ENCODE measurements at places on chromosomes 6 and 20.

- DNase-seq = no peak
These were observed 695.0 kb upstream of the GJE1 start for GRCh38 chr6:141437685-141438084.

GRCh38 chr6:128167552-128167951 lies 266.7 kb upstream of the THEMIS start:
- no peak for DNase-seq

- no peak for DNase-seq
These were observed 25.9 kb upstream of the HAO1 start for GRCh38 chr20:7966176-7966575.

GRCh38 chr6:156857573-156857972 lies 80.4 kb downstream of the ARID1B start:
- no peak for DNase-seq

- DNase-seq = no peak
These were observed 28.4 kb downstream of the ZNF217 start for GRCh38 chr20:53565254-53565653.

DNA sequence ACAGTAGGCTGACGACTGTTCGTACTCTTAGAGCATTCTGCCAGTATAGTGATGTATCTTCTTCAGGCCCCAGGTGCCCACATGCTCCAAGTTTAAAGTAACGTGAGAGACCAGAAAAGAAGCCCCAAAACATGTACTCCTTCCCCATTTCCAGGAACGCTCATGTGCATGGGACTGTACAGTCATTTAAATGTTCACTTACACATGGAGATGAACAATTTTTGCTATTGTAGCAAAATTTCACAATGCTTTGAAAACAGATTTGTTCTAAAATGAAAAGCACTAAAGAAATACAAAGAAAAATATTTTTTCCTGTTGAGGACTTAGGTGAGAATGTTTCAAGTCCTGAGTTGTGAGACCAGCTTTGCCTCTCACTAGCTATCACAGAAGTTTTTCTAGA lies 269.3 kb upstream of the PRDM1 start:
- no peak for DNase-seq

GRCh38 chr20:30489614-30490003 lies 767.9 kb upstream of the DEFB115 start:
- DNase-seq = no peak

DNA sequence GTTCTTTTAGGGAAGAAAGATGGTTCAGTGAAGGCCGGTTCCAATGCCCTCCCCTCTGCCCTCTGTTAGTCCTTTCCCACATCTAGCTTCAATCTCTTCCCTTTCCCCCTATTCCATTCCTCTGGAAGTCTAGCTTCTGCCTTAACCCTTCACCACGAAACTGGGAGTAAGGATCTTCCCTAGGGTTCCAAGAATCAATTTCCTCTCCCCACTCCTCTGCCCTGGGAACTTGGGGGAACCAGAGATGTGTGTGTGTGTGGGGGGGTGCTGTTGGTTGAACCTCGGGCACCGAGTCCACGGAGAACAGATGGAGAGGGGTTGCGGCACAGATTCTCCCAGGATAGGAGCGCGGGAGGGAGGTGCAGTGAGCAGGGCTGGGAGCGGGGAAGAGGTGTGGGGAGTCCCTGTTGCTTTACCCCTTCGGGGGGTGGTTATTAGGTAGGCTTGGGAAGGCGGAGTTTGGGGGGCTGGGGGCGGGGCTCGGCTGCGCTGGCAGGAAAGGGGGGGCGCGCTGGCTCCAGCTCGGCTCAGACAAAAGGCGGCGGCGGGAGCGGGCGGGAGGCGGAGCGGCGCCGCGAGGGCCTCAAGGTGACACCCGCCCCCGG lies at the start of gene TMEM151B:
TMEM151B (plus strand) TSS at position 530 of the 605 bp plus-strand sequence. CDS start 293 bp downstream, outside the sequence.
- DNase-seq = no peak

- DNase-seq = no peak
These were observed 15.2 kb downstream of the DDO start for GRCh38 chr6:110400208-110400607.

Measured in smooth muscle cell of the brain vasculature (primary cell).